Erythroblast (primary cell): ENCODE measurements at places on chromosomes 4 and X.

DNA sequence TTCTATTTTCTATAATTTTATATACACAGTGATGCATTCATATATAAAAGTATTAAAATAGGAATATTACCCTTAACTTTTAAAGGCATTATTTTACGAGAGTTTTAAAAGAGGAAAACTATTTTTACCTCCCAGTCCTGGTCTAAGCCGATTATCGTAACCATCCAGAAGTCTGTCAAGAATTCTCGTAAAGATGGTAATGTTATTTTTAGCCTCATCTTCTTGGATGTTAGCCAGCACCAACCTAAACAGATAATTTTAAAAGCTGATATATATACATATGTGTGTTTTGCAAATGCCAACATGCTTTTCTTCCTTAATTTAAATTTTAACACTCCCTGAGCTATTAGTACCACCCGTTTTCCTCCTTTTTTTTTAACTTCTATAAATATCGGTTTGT, 4.0 kb downstream of the GABRA2 start:
- no peak for DNase-seq

DNA sequence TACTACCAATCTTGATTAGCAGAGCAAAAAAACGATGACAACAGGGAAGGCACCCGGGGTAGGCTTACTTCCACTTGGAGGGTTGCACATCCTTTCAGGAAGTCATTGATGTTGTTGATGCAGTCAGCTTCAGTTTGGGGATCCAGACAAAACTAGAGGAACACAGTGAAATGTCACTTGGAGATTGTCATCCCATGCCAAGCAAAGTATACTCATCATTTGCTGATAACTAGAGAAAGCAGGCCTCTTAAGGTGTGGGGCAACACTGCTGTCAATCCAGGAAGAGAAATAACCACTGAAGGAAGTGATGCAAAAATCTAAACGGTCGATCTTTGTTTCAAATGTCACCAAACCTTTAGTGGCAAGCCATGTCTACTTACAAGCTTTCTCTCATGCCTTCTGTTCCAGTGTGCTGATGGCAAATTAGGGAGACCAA, 1.4 kb downstream of the ARHGEF6 start:
- DNase-seq = peak; percentile 9

DNA sequence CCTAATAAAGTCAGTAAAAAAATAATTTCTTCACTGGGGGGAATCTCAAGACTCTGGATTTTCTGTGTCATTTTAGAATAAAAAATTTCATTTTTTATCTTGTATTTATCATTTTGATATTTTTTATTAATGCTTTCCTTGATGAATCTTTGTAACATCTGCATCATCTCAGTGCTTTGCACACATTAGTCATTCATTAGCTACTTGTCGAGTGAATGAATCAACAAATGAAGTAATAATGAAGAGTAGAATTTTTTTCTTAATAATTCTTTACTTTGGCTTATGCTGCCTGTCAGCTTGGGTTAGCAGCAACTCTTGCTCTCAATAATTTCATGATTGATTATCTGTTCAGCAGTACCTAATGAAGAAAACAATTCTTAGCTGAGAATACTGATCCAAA, 530.8 kb downstream of the GRXCR1 start:
- no peak for DNase-seq

DNA sequence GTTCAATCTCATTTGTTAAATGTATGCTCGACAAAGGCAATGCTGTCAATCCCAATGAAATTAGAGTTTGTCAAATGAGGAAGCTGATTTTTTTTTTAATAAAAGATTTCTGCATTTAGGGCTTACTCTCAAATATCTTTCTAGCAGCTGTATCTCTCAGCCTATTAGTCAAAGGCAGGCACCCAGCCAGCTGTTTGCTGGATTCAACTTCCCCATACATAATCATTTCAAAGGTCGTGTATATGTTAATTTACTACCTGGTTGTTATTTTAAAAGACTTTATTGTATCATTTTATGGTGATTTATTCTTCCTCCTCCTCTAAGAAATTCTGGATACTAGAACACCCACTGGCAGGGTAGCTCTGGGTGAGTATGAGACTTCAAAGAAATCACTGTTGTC, 27.1 kb downstream of the RAI2 start:
- DNase-seq = no peak

GRCh38 chrX:8688776-8689175, 43.2 kb downstream of the ANOS1 start:
- DNase-seq = no peak

DNA sequence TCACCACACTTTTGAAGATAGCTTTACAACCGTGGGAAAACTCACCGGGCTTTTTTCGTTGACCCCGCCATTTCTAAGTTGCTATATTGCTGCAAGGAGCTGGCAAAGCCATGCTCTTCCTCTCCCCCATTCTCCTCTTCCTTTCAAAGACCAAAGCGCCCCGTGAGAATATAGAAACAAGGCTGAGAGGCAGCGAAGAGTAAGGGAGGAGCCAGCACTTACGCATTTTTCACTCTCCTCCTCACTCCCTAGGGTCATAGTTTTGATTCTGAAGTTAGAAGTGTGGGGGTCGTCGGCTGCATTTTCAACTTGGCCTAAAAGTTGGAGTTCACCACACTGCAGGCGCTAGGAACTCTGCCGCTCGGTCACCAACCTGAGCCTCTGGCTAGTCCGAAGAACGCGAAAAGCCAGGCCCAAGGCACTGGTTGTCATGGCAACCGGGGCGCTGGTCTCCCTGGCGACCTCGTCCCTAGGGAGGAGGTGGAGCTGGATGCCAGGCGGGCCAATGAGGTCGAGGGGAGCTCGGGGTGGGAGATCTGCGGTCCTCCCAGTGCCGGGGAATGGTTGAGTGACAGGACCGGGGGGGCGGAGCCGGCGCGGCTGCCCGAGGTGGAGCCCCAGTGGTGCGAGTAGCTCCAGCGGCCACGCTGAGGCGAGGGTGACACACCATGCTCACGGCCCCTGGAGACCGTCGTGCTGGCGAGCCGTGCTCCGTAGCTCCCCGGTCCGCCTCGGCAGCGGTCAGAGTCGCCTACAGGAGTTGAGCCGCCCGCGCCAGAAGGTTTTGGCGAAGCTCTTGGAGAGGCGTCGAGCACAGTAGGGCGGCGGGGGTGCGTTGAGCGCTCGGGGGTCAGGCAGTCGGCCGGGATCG, at the start of gene PTPN13:
Gene PTPN13, plus strand, starts transcription at position 628 of the 871 bp plus-strand sequence. CDS start 40,942 bp downstream, outside the sequence.
- peak; percentile 98 for DNase-seq

- no peak for DNase-seq
Observed at GRCh38 chrX:111874241-111874640, 1.7 kb upstream of the TRPC5OS start.

GRCh38 chrX:12978205-12979025, 3.5 kb downstream of the TMSB4X start:
- DNase-seq = peak; percentile 20

DNA sequence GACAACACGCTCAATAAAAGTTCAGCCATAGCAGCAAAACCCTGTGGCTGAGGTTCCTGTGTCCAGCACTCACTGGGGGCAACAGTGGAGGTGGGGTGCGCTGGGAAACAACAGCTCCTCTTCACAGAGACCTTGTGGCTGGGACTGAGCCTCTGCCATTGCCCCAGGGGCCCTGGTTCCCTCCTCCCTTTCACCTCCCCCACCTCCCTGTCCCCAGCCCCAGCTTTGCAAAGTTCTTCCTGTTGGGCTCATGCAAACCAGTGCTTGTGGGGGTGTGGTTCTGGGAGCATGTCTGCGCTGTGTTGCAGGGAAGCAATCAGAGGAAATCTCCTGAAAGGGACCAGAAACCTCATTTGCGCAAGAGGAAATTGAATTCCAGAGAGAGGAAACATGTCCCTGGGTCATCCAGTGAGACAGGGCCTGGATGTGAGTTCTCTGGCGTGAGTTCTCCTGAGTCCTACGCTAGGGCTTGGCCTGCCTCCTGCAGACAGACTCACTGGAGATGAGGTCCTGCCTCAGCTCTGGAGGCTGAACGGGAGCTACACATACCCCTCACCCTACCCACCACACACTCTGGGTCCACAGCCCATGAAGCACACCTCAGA, 7.4 kb downstream of the FATE1 start:
- no peak for DNase-seq

GRCh38 chr4:58435871-58436270, 1325.7 kb upstream of the IGFBP7 start:
- no peak for DNase-seq

DNA sequence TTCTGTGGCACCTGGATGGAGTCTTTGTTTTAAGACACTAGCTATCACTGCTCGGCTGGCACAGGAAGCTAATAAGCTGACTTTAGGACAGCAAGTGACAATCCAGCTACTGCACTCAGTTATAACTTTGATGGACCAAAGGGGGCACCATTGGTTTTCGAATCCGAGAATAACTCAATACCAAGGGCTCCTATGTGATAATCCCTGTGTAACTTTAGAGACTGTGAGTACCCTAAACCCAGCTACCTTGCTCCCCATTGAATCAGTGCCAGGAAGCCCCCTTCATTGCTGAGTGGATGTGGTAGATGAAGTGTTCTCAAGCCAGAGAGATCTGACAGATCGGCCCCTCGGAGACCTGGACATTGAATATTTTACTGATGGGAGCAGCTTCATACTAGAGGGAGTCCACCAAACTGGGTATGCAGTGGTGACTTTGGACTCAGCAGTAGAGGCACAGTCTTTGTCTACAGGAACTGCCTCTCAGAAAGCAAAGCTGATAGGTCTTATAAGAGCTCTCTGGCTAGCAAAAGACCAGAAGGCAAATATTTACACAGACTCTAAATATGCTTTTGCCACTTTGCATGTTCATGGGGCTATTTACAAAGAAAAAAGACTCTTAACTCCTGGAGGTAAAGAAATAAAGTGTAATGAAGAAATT, 35.5 kb upstream of the UGT2B7 start:
- DNase-seq = peak; percentile 45

DNA sequence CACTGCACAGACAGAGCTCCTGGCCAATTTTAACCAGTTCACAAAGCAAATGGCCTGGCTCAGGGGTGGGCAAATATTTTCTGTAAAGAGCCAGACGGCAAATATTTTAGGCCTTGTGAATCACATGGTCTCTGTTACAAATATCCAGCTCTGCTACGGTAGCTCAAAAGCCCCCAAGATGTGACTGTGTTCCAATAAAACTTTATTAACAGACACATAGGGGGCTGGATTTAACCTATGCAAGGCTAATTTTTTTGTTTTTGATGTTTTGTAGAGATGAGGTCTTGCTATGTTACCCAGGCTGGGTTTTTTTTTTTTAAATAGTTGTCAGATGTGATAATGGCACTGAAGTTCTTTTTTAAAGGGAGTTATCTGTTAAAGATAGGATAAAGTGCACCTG, 65.4 kb downstream of the PRKX start:
- no peak for DNase-seq

DNA sequence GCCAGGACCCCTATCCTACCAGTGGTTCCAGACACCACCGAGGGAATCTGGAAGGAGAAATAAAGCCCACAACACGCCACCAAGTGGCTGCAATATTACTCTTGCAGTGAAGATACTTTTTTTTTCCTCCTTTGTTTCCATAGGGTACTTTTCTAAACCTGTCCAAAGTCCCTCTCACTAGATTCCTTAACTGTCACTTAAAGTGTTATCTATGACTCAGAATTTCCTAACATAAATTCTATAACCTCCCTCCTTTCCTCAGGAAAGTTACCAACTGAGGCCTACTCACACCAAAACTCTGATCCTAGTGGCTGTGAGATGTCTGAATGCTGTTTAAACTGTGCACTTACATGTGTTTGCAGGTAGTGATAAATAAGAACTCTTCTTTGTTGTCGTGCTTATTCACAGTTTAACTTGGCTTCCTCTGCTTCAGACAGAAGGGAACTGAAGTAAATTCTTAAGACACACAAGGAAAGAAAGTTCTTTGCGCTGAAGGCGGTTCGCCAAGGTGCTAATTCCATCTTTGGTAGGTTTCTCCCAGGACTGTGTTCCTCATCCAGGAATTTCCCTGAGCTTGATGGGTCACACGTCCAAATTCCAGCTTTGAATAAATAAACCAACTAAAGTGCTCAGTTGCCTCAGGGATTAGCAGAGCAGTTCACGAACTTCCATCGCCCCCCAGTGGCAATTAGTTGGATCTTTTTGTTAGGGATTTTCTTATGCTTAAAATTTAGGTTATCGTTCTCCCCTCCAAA, 10.7 kb upstream of the HCCS start:
- peak; percentile 16 for DNase-seq
